ENCODE measurements at places on chromosomes 16 and 17.

DNA sequence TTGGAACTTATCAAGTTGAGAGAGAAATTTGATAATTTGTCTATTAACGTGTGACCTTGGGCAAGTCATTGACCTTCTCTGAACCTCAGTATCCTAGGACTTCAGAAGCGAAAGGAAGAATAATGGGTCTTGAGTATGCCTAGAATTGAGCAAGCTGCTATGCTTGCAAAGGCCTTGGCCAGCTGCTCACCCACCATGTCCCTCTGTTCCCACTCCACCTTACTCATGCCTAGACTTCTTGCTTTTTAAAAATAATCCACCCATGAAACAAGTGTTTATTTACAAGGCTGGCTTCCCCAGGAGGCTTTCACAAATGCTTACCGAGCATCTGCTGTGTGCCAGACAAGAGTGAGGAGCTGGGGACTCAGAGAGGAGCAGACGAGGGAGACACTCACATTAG lies 590.6 kb downstream of the MAF start:
- no peak for DNase-seq

GRCh38 chr16:69467080-69467479 lies 42.7 kb downstream of the CYB5B start:
- no peak for DNase-seq

DNA sequence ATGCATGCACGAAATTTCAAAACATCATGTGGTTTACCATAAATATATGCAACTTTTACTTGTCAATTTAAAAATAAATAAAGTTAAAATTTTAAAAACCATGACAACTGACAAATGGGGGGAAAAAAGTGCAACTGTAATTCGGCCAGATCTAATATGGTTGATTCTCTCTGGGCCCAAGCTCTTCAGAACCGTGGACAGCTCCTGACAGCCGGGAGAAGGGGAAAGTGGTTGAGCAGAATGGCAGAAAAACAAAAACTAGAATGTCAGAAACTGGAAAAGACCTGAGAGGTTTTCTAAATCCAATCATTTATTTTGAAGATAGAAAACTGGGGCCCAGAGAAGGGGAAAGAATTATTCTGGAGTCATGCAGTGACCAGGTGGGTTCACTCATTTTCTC lies 126.6 kb downstream of the TMEM132E start:
- no peak for DNase-seq

GRCh38 chr17:66782851-66783250 lies 52.1 kb upstream of the CACNG5 start:
- no peak for DNase-seq

- DNase-seq: no peak
Measured at GRCh38 chr16:1305823-1306222, 3.6 kb upstream of the UBE2I start.

DNA sequence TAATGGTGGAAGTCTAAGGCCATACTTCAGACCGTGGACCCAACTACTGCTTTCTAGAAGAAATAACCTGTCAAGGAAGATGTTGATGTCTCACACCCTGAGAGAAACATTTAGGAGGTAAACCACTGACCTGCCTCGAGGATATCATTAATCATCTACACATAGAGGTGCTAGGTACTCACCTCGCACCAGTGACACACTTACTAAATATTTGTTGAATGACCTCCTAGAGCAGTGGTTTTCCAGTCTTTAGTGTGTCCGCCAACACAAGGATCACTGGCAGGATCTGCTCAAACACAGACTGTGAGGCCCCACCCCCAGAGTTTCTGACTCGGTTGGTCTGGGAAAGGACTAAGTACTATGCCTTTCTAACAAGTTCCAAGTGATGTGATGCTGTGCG lies 197.4 kb upstream of the CACNG5 start:
- no peak for DNase-seq

- DNase-seq: no peak
Measured at GRCh38 chr16:77668201-77668600, 54.1 kb upstream of the NUDT7 start.

- no peak for DNase-seq
Measured at GRCh38 chr16:86343027-86343795, 167.1 kb upstream of the FOXF1 start.

- no peak for DNase-seq
Measured at GRCh38 chr17:38894276-38894675, 24.4 kb downstream of the LASP1 start.

- DNase-seq: no peak
Measured at GRCh38 chr17:47686664-47687327, 7.2 kb upstream of the TBKBP1 start.

- DNase-seq: no peak
Measured at GRCh38 chr16:7026639-7027038, 306.0 kb upstream of the RBFOX1 start.

DNA sequence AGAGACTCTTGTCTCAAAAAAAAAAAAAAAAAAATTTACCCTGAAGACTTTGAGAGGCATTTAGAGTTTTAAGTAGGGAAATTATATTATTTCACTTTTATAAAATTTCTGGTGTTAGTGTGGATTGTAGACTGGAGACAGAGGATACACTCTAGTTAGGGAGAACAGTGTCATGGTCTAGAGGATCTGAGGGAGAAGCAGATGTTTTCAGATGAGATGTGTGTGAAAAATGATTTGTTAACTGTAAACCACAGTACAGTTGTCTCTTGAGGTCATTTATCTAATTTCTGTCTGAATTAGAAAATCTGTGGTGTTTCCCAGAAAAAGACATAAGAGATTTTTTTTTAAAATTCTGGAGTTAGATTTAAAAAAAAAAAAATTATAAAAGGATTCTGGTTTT lies 54.8 kb downstream of the NUP88 start:
- DNase-seq: no peak
